Activated CD4-positive, alpha-beta T cell treated with anti-CD3 and anti-CD28 coated beads, Interleukin-2, amount 50 U/mL, for 4 hours (primary cell): ENCODE measurements at places on chromosomes 5 and 9.

GRCh38 chr5:80368661-80369480 lies 39.0 kb upstream of the ZFYVE16 start:
- no peak for DNase-seq

- DNase-seq: no peak
These were observed 66.5 kb upstream of the FCHO2 start for GRCh38 chr5:72889324-72889723.

DNA sequence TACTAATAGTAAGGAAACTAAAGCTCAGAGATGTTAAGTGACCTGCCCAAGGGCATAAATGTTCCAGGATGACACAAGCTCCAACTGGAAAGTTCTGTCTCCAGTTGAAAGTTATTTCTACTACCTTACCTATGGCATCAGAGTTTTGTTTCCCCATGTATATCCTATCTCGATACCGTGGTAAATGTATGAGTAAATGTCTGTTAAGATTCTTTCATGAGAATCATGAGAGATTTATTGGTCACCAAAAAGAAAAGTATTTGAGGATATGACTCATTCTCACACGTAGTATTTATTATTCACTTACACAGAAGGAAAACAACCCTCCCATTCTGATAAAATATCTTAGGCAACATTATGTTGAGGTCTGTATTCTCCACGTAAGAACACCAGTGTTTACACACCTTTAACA lies 11.1 kb upstream of the SHOC1 start:
- no peak for DNase-seq

GRCh38 chr5:76380346-76381066 lies 22.6 kb upstream of the IQGAP2 start:
- no peak for DNase-seq

DNA sequence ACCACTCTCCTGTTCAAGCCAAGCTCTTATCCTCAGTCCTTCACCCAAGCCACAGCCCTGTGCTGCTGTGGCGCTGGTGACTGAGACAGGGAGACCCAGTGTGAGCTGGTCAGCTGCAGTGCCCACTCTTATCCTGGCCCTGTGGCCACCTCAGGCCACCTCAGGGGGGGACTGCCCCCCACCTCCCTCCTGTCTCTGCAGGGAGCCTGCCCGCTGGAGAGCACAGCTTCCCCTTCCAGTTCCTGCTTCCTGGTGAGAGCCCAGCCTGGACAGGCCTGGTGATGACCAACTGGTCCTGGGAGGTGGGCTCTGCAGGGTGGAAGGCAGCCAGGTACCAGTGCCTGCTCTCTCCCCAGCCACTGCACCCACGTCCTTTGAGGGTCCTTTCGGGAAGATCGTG lies 5.5 kb upstream of the EHMT1 start:
- DNase-seq: no peak

GRCh38 chr5:151595411-151595826 lies 4.3 kb upstream of the FAT2 start:
- no peak for DNase-seq
